Articular chondrocyte of knee joint (primary cell): ENCODE measurements at places on chromosomes 2 and 18. TPM values are rescaled to one million over a fixed set of nuclear protein-coding genes. Genes with fewer than 3 reads are reported as not detected.

Gene COMMD1
- 53.9 and 58.0 TPM in 2 replicates for total RNA-seq

Gene EPB41L3
- total RNA-seq, result 39.6 and 41.9 TPM in 2 replicates

Gene TM4SF20
- total RNA-seq, result 1.1 TPM in 1 of 2 replicates, not detected in the other

Gene IL1R1
- total RNA-seq, result 160 and 278 TPM in 2 replicates
